ENCODE measurements at places on chromosomes 6 and 20.

DNA sequence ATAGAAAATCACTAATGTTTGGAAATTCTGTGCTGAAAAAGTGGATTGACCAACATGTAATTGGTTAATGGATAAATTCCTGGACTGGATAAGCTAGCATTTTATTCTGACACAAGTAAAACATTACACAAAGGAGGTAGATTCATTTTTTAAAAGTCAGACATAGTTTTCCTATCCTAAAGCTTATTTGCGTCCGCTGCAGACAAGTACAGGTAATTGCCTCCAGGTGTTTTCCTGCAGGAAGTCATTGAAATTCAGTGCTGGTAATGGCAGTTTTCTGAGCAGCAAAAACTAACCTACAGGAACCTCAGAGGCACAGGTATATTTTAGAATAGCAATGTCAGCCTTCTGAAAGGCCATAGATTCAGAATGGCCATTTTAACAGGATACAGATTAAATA lies 20.0 kb upstream of the HIVEP1 start:
- DNase-seq, result peak; percentile 17

DNA sequence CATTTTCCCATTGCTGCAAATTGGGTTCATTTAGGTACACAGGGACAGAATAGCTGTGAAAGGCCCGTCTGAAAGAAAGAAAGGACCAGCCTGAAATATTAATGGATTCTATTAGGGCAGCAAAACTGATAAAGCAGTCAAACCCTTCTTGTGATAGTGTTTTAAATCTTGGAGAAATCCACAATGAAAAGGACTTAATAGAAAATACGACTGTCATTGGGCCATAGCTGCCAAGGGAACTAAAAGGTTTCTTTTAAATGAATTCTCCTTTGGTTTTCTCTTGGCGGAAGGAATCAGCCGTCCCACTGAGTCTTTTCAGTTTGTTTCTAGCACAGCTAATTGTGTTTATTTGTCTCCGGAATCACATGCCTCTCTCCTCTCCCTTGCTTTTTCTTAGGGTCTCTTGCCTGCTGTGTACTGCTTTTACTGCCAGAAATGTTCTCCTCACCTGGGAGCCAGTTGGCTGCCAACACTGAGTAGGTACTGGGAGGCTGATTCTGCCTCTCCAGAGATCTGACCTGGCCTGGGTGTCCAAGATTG lies 11.3 kb downstream of the PAQR8 start:
- DNase-seq, result no peak

GRCh38 chr6:11779329-11780096 lies 910 bp upstream of the ADTRP start:
- DNase-seq, result no peak

DNA sequence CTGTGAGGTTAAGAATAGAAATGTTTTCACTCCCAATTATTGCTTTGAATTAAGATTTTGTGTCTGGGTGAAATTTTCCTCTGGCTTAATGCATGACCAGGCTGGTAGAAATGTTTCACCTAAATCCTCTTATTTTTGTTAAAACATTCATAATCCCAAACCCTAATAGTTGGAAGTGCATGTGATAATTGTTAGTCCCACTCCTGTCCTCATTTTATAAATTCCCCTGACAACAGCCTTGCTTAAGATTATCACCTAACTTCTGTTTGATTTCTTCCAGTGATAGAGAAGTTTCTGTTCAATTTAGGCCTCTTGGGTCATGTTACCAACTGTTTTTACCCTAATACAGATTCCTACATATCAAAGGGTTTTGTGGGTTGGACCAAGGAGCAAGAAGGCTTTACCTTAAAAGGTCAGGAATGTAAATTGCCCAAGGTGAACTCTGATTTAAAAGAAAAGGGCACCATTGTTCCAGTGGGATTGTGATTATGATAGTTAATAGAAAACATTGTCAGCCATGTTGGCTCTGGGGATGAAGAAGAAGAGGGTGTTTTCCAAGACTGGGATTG lies 158.7 kb upstream of the CENPW start:
- DNase-seq, result no peak

DNA sequence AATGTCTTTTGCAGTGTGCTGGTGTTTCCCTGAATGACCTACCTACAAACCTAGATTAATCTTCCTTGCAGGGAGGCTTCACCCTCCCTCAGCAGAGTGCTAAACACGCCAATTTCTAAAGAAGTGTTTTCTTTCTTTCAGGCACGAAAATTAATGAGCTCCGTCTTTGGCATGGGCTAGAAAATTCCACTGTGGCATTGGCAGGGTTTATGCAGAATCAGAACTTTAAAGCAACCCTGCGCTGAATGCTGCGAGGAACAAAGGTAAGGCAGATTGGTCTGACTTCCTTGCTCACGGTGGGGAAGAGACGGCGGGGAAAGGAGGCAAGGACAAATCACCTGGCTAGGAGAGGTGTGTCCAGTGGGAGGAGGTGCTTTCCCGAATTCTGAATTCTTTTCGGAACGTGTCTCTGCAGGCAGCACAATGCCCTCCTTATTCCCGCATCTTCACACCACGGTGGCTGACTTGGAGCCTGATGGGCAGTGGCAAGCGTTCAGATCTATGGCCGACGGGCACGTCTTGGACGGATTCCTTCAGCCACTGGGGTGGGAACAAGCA lies 6.2 kb upstream of the BANF2 start:
- no peak for DNase-seq

DNA sequence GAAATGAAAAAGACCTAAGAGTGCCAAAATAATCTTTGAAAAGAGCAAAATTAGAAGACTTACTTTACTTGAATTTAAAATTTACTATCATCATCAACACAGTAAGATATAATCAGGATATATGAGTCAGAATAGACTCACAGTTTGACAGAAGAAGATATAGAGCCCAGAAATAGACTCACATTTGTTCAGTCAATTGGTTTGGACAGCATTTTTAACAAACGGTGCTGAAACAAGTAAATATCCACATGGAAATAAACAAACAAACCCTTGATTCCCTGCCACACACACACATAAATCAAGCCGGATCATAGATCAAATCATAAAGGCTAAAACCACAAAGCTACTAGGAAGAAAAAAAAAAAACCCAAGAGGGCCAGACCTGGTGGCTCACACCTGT lies 291.1 kb downstream of the ADGRG6 start:
- no peak for DNase-seq

- DNase-seq, result no peak
These were observed 67.2 kb upstream of the TBC1D7 start for GRCh38 chr6:13395272-13396237.

GRCh38 chr6:27839626-27840475 lies 72.3 kb downstream of the OR2B2 start:
- peak; percentile 11 for DNase-seq

- no peak for DNase-seq
These were observed 49.4 kb downstream of the TRMT11 start for GRCh38 chr6:126035764-126036163.

- no peak for DNase-seq
These were observed 68.2 kb upstream of the SSTR4 start for GRCh38 chr20:22966787-22967464.

DNA sequence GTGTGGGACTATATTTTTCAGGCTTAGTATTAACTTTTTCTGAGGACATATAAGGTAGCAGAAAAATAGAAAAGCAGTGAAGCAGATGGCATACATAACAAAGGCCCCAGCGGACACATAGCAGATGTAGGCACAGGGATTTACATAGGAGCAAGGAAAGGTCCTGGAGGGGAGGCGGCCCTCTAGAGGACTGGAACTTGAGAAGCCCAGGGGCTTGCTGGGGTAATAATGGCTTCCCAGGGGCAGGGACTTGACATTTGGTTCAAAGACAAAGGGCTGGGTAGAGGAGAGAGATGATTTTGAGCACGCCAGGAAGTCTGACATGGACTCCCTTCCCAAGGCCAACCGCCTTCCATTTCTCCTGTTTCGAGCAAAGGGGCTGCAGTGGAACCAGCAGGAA lies 31.7 kb upstream of the OSTM1 start:
- DNase-seq, result no peak

DNA sequence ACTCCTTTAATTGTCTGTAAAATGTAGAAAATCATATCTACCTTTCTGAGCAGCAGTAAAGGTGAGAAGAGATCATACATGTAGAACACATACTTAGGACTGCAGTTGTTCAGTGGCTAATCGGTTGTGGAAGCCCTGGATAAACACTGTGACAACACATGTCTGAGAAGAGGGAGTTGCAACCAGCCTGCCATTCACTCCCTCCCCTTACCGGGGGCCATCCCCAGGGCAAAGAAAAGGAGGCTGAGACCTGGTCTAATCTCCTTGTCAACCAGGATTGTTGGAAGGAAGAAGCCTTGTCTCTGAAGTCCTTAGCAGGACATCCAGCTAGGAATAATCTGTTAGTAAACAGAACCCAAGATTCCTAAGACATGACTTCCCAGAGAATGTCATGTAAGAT lies 462.5 kb upstream of the AGPAT4 start:
- DNase-seq, result no peak

DNA sequence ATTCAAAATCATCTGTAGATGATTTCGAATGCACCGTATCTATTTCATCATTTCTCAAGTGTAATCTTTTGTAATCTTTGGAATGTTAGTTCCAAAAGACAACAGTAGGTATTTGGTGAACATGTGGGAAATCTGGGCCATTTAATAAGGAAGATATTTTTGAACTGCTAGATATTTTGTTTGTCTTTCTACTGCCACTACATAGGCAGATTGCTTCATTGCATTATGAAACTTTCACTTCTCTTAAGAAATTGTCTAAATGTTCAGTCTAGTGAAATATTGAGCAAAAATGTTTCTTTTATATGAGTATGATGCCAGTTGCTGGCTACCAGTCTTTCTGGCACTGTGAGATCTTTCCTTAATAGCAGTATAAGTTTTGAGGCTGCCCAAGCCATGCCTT lies 527.8 kb upstream of the RNF217 start:
- DNase-seq, result no peak

Measured in NCI-H774 (cell line).